ENCODE measurements at places on chromosomes 12 and 14. TPM values are rescaled to one million over a fixed set of nuclear protein-coding genes. Genes with fewer than 3 reads are reported as not detected.

The NDRG2 gene
- total RNA-seq, result 117 TPM

The RNASE1 gene
- total RNA-seq, result 8.9 TPM

The SLC5A8 gene
- total RNA-seq, result 2.2 TPM

The KLHL33 gene
- 0.25 TPM for total RNA-seq

The KCNH3 gene
- 3.2 TPM for total RNA-seq

The SLC38A4 gene
- total RNA-seq, result 0.74 TPM
